ENCODE measurements at places on chromosomes 1 and 21.

DNA sequence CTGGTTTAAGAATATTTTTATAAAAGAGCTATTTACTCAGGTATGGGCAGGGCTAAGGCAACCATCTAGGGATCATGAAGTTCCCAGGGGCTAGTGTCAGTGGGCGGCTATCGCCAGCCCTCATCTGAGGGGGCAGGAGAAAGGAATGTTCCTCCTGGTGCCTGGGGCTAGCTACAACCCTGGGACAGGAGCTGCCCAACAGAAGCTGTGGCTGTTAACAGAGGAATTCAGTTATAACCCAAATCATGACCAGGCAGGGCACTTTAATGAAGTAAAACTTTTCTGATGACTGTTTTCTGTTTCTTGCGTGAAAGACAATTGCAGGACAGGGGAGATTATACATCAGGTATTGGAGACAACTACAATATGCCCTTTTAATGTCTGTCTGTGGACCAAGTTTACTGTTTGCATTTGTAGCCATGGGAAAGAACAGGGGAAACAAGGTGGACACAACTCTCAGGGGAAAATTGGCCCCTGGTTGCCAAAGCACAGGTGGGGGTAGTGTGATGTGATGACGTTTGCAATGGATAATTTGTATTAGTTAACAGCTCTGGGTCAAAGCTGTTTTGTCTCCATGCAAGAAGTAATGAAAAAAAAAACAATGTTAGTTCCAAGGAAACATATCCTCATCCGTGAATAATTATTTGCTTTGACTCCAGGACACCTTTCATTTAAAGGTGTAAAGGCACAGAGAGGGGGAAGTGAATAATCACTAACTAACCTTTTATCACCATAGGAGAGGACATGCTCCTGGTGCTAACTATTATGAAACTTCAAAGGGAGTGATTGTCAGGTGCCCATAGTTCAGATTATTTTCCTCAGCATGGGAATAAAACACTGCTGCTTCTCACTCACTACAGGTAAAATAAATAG is 105.2 kb downstream of the TSEN15 start:
- no peak for DNase-seq

DNA sequence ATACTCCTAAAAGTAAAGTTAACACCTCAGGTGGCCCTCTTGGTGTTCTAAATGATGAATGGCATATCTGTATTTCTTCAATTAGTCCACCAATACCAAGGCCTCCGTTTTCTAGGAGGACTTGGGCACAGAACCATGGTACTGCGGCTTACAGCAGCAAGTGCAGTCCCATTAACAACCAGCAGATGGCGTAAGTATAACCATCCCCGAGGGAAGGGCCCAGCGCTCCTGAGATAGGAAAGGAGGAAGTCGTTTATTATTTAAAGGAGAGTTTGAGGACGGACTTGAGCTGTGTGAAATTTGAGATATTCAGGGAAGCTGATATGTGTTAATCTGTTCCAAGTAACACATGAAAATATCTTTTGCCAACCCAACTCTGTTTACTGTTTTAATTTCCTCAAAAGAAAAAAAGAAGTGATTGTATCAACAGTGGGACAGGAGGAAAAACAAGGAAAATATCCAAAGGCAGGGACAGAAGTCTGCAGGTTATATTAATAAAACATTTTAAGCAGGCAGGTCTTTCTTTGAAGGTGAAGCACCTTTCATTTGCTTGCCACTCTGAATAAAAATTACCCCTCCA is 37.7 kb upstream of the KCNJ15 start:
- peak; percentile 59 for DNase-seq

- no peak for DNase-seq
Measured at GRCh38 chr1:201553496-201554189, 14.7 kb downstream of the NAV1 start.

- DNase-seq = peak; percentile 29
Measured at GRCh38 chr1:155970531-155971167, 7.7 kb downstream of the ARHGEF2 start.

GRCh38 chr1:225700164-225700821 is 47.4 kb upstream of the ENAH start:
- DNase-seq = no peak

Data from CD4-positive, alpha-beta T cell treated with Interleukin-21 for 1 hour (primary cell).